ENCODE measurements at places on chromosomes 12 and 14. TPM values are rescaled to one million over a fixed set of nuclear protein-coding genes. Genes with fewer than 3 reads are reported as not detected.

The NEUROD4 gene
- not detected for total RNA-seq

The P2RX2 gene
- total RNA-seq, result not detected

The TAS2R8 gene
- not detected for total RNA-seq

The KITLG gene
- total RNA-seq, result 8.4 TPM

The KRT75 gene
- 38.5 TPM for total RNA-seq

The METAP2 gene
- 85.5 TPM for total RNA-seq

Measured in PC-3 (cell line).